Renal cortical epithelial cell (primary cell): ENCODE measurements at places on chromosomes 16 and 17. TPM values are rescaled to one million over a fixed set of nuclear protein-coding genes. Genes with fewer than 3 reads are reported as not detected.

DNA sequence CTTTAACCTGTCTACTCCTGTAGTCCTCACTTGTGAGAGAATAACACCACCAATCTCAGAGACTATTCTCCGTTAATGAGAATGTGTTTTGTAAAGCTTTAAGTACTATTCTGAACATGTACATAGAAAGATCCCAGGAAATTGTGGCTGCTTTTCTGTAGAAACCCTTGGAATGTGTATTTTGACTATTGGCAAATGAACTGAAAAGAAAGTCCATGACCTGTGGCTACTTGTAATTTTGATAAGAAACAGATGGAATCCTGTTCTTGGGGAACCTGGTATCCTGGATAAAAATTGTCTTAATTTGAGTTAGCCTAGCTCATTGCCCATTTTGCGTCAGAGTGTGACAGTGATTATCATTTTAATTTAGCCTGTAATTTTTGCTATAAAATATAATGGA is 9.1 kb downstream of the CTCF start:
- no peak for DNase-seq

DNA sequence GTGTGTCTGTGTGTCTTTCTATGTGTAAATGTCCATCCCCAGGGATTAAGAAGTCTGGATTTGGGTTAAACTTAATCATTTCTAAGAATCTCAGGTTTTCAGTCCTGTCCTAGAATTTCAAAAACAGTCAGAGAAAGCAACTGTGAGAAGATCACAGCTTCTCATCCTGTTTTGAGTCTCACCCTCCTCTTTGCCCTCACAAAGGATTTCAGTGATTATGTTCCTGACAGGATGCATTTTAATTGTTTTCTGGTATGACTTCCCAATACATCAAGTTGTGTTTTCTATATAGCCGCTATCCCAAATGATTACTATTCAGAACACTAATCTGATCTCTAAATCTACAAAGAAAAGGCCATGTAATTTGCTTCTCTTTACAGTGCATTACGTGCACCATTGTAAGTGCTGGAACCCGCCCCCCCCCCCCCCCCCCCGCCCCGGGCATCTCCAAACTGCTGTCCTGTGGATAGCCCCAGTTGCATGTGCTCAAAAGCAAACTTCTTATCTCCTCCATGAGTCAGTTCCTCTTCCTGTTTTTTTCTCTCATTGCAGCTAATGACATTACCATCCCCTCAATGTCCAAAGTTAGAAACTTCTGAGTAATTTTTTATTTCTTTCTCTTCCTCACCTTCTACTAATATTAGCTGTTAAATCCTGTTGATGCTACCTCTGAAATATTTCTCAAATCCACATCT is 73.9 kb downstream of the CDH13 start:
- DNase-seq: no peak

Gene CHD9NB
- 0.52 and 6.6 TPM in 2 replicates for total RNA-seq

DNA sequence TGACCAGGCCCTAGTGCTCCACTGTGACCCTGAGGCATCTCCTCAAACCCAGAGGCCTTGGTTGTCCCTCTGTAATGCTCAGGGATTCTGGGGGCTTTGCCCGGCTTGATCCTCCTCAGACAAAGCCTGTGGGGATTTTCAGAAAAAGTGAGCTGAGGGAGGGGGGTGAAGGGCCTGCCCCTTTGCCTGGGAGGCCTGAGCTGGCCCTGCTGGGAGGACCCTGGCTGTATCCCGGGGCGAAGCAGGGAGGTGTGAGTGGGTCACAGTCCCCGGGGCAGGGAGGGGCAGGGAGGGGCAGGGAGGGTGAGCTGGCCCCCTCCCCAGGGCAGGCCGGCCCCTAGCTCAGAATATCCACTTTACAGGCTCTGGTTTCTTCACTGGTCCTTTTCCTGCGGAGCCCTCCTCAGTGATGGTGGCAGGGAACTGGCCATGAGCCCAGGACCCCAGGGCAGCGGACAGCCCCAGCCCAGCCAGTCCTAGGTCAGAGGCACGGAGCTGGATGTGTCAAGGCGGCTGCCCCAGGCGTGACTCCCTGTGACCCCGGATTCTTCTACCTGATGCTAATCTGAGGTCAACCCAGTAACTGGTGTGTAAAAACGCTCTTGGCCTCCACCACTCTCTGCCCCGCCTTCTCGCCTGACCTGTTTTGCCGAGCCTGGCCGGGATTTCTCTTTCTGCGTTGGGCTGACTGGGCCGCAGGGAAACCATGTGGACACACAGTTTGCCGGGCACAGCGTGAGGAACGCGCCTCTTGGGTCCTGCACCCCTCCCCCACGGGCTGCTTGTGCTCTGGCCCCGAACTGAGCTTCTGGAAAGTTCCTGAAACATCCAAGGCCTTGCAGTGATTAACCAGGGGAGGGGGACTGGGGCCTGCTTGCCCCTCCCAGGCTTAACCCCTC is 5.8 kb upstream of the FASN start:
- DNase-seq: peak; percentile 56

Gene ZNF423
- total RNA-seq: 0.17 and 0.35 TPM in 2 replicates

DNA sequence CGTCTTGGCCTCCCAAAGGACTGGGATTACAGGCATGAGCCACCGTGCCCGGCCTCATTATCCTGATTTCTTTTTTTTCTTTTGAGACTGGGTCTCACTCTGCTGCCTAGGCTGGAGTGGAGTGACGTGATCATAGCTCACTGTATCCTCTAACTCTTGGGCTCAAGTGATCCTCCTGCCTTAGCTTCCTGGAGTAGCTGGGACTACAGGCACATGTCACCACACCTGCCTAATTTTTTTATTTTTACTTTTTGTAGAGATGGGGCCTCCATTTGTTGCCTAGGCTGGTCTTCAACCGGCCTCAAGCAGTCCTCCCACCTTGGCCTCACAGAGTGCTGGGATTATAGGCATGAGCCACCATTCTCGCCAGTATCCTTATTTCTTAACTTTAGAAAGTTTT is 3.5 kb downstream of the TENT4B start:
- no peak for DNase-seq

- DNase-seq: peak; percentile 20
Measured at GRCh38 chr16:56781528-56781961, 51.6 kb downstream of the NUP93 start.

DNA sequence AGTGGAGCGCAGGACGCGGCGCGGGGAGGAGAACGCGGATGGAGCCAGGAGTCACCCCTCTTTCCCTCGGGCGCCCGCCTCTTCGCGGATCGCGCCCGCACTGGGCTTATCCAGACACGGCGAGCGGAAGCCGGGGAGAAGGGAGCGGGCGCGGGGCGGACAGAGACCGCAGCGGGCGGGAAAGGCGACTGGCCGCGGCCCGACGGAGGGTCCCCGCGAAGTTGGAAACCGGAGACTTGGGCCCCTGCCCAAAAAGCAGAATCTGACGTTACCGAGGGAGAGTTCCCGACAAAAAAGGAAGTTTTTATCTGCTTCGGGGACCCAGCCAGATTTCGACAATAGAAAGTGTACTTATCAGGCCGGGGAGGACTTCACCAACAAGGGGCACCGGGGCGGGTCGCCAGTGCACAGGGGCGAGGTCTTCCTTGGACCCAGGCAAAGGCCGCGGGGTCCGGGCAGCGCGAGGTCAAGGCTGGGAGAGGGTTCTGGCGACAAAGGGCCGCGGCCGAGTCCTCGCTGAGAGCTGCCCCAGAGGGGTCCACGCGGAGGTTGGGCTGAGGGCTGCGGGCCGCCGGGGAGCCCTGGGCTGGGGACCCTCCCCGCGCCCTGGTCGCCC is 519 bp downstream of the ST6GALNAC2 start:
- DNase-seq: no peak

- DNase-seq: no peak
Measured at GRCh38 chr16:4193920-4194319, 48.0 kb downstream of the SRL start.

Gene GJC1
- 43.2 and 79.9 TPM in 2 replicates for total RNA-seq

Gene BEAN1
- 3.8 and 4.2 TPM in 2 replicates for total RNA-seq

Gene RNF135
- 6.4 and 11.9 TPM in 2 replicates for total RNA-seq

- no peak for DNase-seq
Measured at GRCh38 chr16:175011-175949, 1.2 kb upstream of the HBA1 start.

Gene CA7
- total RNA-seq: not detected in 2 replicates
